ENCODE measurements at places on chromosomes 16 and 17. TPM values are rescaled to one million over a fixed set of nuclear protein-coding genes. Genes with fewer than 3 reads are reported as not detected.

DNA sequence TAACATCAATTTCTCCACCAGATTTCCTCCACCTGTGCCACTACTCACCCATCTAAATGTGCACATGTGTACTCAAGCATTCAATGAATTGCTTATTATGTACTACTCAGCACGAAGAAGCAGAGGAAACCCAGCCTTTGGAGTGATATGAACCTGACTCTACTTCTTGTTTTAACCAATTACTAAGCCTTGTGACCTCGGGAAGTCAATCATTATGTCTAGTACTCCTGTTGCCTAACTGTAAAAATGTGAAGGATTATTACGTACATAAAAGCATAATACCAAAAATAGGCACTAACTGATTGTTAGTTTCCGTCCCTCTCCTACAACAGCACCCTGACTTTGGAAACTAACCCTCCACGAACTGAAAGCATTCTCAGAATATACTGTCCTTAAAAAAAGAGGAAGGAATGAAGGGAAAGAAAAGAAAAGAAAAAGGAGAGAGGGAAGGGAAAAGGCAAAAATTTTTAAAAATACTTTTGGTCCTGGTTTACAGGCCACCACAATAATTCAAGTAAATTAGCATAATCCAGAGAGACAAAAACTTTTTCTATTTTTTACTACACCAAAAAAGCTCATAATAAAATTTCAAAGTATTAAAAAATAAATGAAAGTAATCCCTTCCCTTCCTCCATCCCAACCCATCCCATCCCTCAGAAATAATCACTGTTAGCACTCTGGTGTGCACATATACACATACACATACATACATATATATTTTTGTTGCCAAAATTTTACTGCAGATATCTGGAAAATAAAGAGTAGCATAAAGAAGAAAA lies 53.6 kb downstream of the KANSL1 start:
- no peak for DNase-seq

GRCh38 chr17:81394377-81394920 lies 808 bp upstream of the BAHCC1 start:
- no peak for DNase-seq

Gene LPO
- polyA plus RNA-seq = 0.37 TPM

- no peak for DNase-seq
Observed at GRCh38 chr17:19239544-19239943, 2.4 kb downstream of the EPN2 start.

DNA sequence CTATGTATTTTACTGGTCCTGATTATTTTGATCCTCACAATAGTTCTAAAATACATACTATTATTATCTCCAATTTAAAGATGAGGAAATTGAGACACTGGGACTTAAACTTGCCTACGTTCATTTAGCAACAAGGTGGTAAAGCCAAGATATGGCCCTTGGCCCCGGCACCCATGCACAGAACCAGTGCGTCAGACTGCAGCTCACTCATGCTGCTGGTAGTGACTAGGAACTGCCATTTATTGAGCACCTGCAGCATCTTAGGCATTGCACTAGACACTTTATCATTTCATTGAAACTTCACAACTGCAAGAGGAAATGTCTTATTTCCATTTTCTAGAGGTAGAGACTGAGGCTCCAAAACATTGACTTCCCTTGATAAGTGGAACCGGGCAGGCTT lies 93.3 kb downstream of the RAB11FIP4 start:
- no peak for DNase-seq

DNA sequence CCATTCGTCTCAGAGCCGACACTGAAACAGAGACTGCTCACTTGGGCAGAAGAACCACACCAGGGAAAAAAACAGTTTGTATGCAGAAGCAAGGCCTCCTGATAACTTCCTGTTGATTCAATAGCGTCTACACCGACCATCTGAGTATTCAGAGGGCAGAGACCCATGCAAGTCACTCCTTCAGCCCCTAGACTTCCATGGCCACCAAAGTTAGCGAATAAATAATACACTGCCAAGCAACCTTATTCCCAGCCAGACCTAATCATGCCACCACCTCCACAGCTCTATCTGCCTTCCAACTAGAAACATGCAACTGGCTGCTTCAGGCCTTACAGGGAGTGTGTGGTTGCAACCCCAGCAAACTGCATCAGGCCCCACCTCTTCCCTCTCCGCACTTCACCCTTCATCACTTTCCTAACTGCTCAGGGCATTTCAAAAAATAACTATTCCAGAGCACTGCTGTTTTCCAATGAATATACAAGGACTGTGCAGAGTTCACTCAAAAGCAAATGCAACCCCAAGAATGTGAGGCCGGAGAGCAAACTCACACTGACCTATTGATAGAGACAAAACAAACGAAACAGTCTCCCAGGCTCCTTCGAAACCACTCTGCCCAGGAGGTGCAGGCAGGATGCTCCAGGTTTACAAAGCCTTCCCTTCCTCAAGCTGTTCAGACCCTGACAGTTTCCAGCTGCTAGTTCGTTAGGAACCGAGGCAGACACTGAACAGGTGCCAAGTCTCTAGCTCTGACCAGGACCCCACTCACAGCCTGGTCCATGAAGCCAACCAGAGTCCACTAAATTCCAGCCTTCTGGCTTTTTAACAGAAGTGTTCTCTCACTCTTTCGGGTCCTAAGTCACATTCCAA lies 3.6 kb downstream of the USP7 start:
- no peak for DNase-seq

GRCh38 chr16:58418601-58419000 lies 26.3 kb downstream of the GINS3 start:
- no peak for DNase-seq

- DNase-seq = no peak
Observed at GRCh38 chr16:6863135-6863534, 469.5 kb upstream of the RBFOX1 start.

DNA sequence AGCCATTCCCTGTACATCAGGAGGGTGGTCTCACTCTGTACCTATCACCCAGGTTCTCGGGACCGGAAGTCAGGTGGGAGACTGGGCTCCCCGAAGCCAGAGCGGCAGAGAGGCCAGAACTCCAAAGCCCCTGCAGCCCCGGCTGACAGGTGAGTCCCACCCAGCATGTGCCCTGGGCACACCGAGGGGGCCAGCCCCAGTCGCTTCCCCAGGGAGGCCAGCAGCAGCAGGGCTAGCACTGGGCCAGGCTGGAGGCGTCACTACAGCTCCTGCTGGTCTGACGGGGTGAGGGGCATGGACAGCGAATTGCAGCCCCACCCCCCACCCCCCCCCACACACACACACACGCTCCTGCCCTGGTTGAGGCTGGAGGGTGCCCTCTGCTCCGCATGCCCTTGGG lies 7.9 kb upstream of the IL17C start:
- no peak for DNase-seq
